ENCODE measurements at places on chromosomes 3 and 15.

DNA sequence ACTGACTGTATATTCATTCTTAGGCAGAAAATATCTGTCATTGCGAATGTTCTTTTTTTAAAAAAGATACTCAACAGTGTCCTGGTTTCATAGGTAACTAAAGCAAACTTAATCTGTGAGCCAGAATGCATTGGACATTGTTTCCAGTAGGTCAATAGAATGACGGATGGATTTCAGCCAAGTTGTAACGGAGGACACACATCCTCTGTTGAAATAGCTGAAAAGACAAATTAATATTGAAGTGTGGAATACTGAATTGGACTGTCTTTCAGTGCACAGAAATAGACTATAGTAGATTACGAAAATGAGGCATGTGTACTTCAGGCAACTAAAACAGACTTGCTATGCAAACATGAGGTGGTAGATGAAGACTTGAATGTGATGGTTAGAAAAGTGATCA lies 461.6 kb downstream of the WDR72 start:
- DNase-seq, result no peak

DNA sequence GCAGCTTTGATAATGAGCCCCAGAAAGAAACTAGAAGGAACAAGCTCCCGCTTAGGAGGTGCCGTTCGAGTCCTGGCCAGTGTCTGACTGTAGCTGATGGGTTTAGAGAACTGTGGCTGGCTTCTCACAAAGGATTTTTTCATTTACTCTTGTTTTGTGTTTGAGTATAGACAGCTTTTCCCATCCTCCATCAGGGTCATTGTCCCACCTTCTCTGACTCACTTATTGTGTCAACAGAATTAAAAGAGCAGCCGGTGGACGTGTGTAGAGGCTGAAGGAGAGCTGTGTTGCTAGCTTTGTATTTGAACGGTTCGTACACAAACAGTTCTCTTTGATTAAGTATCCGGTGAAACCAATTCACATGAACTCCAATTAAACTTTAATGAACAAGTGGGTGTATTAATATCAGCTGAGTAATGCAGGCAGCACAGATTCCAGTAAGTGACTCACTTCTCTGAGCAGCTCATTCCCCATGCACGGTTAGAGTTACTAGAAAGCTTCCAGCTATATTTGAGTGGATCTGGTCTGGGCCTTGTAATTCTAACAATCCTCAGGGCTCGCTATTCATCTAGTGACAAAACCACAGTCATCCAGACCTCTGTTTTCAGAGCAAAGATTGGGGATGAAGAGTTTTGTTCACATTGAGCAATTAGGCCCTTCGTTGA lies 141.0 kb downstream of the LPP start:
- DNase-seq, result peak; percentile 61

- peak; percentile 45 for DNase-seq
Measured at GRCh38 chr15:23035964-23036566, 3.3 kb downstream of the TUBGCP5 start.

DNA sequence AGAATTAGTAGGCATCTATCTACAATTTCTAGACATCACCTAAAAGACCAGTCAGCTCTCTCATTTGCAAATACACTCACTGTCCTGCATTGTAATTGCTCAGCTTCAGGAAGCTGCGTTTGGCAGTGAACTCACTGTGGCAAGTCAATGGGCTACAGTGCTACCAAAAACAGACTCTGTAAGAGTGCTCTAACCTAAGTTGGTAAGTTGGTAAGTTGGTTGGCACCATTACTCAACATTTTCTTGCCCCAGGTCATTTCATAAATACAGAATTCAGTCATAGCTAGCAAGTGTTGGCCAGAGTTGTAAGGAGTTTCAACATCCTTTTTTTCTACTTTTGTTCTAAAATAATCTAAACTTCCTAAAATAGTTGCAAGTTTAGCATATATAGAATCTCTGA lies 466.3 kb downstream of the NAALADL2 start:
- DNase-seq, result no peak

GRCh38 chr3:190094160-190094718 lies 26.5 kb downstream of the P3H2 start:
- no peak for DNase-seq

- no peak for DNase-seq
Measured at GRCh38 chr3:145678401-145678800, 482.6 kb downstream of the PLOD2 start.

DNA sequence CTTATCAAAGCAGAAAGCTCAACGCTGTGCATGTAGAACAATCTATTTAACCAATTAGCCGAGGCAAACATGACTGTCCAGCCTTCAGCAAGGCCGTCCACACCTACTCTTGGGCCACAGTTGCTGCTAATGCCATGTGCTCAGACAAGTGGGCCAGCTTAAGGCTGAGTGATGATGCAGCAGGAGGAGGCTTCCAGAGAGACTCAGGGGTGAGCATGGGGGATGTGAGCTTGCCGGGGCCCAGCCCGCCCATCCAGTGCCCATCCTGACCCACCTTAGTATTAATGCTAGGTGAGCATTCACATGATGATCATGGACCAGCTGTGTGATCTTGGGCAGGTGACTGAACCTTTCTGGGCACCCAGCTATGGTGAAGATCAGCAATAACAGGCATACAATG lies 150.1 kb downstream of the TPRA1 start:
- DNase-seq, result no peak

- no peak for DNase-seq
Measured at GRCh38 chr3:126440709-126440995, 35.0 kb downstream of the ZXDC start.

- no peak for DNase-seq
Measured at GRCh38 chr3:60764870-60765269, 486.4 kb downstream of the FHIT start.

DNA sequence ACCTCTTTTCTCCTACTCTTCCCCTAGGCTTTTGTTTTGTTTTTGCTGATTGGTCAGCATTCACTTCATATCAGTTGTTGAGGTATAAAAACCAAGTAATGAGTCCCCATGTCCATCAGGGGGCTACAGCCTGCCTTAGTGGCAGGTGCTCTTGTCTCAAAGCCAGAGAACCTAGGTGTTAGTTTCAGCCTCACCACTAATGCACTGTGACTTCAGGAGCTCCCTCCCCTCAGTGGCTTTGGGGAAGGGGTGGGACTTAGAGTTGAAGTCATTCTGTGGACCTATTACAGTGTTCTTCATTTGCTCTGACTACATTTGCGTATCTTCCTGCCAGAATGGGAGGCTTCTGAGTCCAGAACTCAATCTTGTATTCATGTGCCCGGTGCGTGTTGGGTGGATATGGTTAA lies 41.6 kb downstream of the NR2C2 start:
- no peak for DNase-seq

GRCh38 chr3:183485093-183485492 lies 56.7 kb upstream of the MCF2L2 start:
- no peak for DNase-seq

DNA sequence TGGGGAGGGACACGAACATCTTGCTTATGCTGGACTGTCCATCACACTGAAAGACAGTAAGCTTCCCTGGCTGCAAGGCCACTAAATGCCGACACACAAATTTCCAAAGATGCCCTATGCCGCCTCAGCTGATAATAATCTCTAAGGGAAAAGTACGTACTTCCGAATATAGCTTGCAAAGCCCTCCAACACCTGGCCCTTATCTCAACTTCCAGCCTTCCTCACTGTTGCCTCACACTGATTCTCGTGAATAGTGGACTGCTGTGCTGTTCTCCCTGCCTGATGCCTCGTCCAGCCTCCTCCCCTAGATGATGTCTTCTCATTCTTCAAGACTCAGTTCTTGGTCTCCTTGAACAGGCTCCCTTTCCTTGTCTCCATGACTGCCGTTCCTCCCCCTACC lies 72.3 kb downstream of the CD47 start:
- no peak for DNase-seq

- no peak for DNase-seq
Measured at GRCh38 chr3:138049157-138049919, 39.4 kb downstream of the CLDN18 start.

- no peak for DNase-seq
Measured at GRCh38 chr3:14507305-14507741, 32.8 kb downstream of the GRIP2 start.

Data from HTR-8/SVneo (cell line).